Activated CD4-positive, alpha-beta memory T cell treated with anti-CD3 and anti-CD28 coated beads, Interleukin-2, amount 10 ng/mL, durations not matched to agents 7 days and 5 days (primary cell): ENCODE measurements at places on chromosomes 2 and 18. TPM values are rescaled to one million over a fixed set of nuclear protein-coding genes. Genes with fewer than 3 reads are reported as not detected.

The COL4A4 gene
- total RNA-seq: 0.35 TPM

DNA sequence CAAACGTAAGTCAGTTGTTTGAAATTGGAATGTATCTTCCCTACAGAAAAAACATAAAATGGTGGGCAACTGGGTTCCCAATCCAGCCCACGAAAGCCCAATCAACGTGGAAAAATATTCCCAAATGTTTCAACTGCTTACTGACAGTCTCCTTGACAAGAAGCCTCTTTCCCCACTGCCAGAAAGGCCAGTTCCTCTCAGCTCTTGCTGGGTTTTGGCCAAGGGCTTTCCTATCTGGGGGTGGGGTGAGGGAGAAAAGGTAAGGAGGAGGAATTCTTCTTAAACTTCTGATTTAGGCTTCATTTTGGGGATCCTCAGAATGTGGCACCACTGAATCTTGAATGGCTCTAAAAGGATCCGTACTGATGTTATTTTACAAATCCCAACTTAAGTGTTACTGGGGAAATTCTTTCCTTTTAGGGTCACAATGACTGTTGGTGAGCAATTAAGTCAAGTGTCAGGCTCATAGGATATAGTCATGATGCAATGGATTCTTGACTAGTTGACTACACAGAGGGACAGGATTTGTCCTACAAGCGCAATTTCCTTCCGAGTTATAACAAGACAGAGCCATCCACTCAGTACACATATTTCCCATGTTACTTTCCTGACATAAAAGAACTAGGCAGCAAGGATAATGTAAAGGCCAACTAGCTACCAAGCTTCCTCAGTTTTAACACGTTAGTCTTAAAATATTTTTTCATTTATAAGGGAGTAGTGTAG lies 73.6 kb downstream of the SPRED2 start:
- no peak for DNase-seq

- no peak for DNase-seq
These were observed 184.5 kb downstream of the IKZF2 start for GRCh38 chr2:212966884-212967283.

DNA sequence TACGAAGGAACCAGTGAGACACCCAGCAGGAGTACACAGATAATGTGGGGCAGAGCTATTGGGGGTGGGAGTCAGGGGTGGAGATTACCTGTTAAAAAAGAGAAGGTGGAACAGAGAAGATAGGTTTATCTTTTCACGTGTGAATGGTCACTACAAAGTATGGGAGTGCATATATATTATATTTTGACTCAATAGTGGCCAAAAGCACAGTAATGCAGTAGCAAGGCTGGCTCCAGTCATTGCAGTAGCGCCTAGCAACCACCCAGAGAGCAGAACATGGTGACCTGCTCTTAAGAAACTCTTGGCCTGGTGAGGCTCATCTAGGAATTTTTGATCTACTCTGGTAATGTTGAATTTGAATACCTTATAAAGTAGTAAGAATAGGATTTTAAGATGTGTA lies 1.0 kb downstream of the IMPACT start:
- no peak for DNase-seq

DNA sequence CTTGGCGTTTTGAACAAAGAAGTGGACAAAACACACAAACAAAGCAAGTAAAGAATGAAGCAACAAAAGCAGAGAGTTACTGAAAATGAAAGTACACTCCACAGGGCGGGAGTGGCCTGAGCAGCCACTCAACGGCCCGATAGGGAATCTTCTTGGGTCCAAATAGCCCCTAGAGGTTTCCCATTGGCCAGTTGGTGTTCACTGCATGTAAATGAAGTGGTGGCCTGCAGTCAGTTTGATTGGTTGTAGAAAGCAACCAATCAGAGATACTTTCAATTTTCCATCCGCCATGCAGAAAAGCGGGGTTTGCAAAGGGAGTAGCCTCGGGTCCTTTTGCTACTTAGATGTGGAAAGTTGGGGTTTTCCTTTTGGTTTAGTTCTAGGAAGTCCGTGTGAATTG lies 31.6 kb downstream of the CYBRD1 start:
- DNase-seq: peak; percentile 20

The MOGAT1 gene
- not detected for total RNA-seq

- no peak for DNase-seq
These were observed 136.2 kb upstream of the ARHGAP28 start for GRCh38 chr18:6593142-6593885.

- peak; percentile 5 for DNase-seq
These were observed 216.9 kb upstream of the RAB6C start for GRCh38 chr2:129762386-129763189.

The SGO2 gene
- 45.3 TPM for total RNA-seq

DNA sequence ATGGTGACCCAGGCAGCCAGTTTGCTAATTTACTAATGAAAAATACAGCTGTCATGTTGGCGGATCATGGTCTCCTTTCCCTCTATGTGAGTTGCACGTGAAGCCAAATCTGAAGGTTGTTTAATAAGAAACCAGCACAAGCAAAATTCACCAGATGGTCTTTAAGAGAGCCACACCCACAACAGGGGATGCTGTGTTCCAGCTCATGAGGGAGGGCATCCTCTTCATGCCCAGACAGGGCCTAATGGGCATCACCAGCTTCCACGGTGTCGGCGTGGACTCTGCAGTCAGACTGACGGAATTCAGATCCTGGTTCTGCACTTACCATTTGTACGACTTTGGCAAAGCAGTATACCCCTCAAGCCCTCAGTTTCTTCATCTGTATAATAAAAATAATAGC lies 39.9 kb downstream of the TMEM247 start:
- no peak for DNase-seq

DNA sequence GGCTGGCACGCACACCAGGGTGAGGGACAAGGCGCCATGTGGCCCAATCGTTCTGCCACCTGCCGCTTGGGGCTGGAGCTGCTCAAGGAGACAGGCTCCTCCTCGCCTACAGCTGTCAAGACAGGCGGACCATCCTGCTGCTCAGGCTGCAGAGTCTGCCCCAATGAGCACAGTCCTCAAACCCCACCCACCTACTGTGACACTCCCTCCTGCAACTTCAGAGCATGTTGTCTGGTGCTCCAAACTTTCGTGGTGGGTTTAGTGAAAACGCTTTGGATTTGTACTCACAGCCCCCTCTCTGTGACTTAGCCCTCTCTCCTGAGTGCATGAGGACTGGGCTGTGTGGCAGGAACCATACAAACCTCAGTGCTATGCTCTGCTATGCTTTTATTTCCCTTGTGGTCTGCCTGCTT lies 23.2 kb upstream of the SLC35F6 start:
- no peak for DNase-seq

DNA sequence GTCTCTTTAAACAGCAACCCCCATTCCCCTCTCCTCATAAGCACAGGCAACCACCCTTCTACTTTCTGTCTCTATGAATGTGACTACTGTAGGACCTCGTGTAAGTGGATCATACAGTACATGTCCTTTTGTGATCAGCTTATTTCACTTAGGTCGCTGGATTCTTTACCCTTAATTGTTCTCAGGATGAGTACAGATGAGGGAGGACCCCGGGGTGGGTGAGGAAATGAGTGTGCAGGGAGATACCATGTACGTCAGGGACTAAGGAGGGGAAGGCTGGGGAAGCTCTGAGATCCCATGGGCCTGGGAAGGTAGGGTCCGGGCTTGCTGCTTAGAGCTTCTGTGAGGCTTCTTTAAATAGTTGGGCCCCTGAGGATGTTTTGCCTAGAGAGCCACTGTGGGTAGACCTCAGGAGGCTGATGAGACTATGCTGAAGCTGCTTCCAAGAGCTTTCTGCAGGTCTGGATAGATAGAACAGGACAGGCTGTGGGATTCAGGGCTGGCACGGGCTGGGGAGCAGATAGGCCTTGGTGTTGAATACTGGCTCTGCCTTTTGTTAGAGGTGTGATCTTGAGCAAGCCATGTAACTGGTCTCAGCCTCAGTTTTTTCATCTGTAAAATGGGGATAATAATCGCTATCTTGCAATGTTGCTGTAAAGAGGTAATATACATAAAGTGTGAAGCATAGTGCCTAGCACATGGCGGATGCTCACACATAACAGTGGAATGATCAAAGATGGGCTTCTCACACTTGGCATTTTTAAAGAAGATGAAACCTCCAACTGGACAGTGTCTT lies 155.3 kb downstream of the PRKCE start:
- DNase-seq: no peak

DNA sequence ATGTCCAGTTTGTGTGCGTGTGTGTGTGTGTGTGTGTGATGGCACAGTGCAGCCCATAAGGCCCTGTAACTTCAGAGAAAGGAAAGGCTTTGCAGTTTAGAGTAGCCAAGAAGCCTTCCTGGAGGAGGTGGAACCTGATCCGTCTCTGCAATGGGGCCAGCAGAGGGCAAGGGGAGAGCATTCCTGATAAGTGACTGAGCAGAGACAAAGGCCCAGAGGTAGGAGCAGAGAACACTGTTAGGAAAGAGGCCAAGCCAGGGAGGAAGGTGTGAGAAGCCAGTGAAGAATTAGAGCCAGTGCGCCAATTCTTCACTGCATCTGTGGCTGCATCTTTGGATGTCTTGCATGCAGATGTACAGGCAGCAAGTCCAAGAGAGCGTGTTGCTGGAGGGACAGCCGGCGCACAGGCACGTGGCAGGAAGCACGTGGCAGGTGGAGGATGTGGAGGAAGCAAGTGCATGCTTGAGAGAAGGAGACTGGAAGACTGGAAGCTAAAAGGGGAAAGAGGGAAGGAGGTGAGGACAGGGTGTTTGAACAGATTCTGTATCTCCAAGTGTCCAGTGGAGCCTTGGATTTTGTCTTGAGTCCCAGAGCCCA lies 196.3 kb downstream of the CTIF start:
- no peak for DNase-seq

DNA sequence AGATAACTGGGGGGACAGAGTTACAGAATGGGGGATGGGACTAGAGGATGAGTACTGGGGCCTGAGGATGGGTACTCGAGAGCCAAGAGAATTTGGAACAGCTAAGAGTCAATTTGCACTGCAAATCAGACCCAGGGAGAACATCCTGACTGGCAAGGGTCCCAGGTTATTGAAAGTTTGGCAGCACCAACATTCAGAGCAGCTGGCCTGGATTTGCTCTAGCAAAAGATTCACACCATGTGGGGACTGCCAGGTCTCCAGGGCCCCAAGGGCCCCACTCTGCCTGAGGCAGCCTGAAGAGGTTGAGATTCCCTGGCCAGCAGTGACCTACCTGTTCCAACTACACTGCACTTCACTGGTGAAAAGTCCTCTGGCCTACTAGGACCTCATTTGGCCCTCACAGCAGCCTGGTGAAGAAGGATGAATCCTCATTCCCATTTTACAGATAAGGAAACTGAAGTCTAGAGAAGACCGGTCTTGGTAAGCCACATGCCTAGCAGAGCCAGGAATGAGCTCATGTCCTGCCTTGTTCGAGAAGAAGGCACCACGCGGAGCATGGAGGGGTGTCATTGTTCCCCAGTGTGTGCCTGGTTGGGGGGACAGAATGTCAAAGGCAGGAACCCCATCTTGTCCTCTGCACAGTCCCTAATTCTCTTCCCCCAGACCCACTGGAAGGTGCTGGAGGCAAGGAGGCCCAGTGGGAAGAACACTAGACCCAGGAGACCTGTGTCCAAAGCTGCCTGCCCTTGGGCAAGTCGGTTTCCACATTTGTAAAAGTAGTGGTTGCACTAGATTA lies 258.6 kb downstream of the TNS1 start:
- no peak for DNase-seq

The TIMM21 gene
- 18.7 TPM for total RNA-seq

DNA sequence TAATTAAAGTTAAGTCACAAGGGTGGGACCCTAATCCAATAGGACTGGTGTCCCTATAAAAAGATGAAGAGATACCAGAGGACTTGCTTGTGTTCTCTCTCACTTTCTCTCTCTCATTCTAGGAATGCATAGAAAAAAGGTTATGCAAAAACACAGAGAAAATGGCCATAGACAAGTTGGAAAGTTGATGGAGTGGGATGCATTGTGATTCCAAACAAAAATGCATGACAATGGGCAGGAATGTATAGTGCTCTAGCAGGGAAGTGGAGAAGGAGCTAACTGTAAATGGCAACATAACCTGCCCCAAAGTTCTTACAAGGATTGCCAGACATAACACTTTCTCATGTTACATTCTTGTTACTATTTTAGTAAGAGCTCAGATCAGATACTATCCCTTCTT lies 301.6 kb upstream of the LRATD1 start:
- no peak for DNase-seq
